ENCODE measurements at places on chromosomes 3 and 15.

DNA sequence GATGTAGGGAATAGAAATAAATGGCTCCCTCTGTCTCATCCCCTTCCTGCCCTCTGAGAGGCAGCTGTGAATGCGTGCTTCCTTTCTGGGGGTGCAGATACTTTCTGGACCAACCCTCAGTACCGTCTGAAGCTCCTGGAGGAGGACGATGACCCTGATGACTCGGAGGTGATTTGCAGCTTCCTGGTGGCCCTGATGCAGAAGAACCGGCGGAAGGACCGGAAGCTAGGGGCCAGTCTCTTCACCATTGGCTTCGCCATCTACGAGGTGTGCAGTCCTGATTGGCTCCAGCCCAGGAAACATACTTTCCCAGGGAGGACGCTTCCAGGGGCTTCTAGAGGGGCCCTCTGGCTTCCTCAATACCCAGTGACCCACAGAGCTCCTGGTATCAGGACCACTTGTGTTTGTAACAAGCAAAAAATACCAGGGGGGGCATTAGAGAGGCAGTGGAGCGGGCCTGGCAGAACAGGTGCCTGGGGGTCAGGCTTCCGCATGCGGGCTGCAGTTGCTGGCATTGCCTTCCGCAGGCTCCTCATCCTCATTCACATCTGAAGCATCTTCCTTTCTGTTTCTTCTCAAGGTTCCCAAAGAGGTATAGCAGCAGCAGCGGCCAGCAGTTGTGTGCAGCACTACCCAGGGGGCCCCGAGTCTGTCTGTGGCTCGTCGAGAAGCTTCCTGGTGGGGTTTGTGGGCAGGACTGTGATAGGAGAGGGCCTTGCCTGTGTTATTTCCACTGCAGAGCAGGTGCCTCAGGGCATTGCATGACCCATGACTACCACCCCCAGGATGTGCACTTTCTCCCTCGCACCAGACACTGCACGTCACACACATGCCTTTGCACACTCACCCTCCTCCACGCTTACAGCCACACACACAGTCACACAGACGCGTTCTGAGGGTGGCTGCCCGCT, 42.5 kb downstream of the CAPN3 start:
- no peak for DNase-seq

- no peak for DNase-seq
These were observed 9.5 kb upstream of the RPLP1 start for GRCh38 chr15:69443032-69443611.

GRCh38 chr3:59632760-59633573, 583.1 kb upstream of the CFAP20DC start:
- peak; percentile 38 for DNase-seq

GRCh38 chr3:30940740-30941139, 46.3 kb upstream of the GADL1 start:
- no peak for DNase-seq

DNA sequence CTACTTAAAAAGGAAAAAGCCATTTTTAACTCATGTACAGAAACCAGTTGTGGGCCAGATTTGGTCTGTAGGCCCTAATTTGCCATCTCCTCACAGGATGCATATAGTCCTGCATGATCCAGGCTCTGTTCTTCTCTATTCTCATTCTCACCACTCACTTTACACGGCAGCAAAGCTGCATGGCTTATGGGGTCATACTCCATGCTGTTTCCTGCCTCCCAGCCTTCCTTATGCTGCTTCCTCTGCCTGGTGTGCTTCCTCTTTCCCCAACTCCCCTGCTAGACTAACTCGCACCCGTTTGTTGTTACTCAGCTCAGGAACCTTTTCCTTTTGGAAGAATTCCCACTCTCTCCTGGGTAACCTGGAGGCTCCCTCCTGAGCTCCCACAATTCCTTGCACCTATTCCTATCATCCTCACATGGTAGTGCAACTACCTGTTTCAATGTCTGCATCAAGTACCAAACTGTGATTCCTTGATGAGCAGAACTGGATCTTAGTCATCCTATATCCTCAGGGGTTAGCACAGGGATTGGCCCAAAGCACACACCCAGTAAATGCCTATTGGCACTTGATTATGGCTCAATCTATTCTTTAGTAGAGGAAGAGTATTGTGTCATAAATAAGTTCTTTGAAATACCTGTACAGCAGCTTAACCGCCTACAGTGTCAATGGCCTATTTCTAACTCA, 172.1 kb upstream of the MITF start:
- DNase-seq = no peak

GRCh38 chr15:100311833-100312476, 29.8 kb downstream of the ADAMTS17 start:
- DNase-seq = peak; percentile 79

GRCh38 chr15:93308026-93308690, 219.1 kb upstream of the RGMA start:
- no peak for DNase-seq

DNA sequence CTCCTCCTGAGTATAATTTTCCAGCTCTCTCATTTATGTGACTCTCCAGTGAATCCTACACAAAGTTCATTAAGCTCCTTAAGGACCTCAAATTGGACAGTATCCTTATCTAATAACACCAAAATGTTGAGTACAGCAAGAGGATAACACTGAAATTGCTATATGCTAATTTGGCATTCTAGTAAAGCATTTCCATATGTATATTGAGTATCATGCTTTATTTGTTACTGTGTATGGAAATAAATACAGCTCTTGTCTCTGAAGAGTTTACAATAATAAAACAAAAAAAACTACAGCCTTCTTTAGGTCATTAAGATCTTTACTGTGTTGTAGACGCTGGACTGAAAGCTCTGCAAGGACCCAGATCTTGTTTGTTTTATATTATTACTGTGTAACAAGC, 1341.3 kb downstream of the ROBO1 start:
- no peak for DNase-seq

DNA sequence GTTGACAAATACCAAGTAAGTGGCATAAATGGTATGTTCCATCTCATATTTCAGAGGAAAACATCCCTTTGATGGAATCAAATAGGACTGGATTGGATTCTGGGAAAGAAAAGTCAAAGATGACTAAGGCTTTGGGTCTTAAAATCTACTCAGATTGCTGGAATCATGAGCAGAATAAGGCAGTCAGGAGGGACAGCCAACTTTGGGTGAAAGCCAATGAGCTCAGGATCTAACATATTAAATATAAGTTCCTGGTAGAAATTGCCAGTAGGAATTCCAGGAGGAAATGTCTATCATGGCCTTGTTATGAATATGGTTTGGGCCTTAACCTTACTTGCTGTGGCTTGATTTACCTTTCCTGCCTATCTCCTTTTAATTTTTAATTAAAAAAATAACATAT, 55.3 kb downstream of the ISL2 start:
- no peak for DNase-seq

- DNase-seq = peak; percentile 85
These were observed 14.0 kb upstream of the SSUH2 start for GRCh38 chr3:8658306-8659212.

Measured in femur (tissue), 1 donor.